ENCODE measurements at places on chromosomes 1 and 21. TPM values are rescaled to one million over a fixed set of nuclear protein-coding genes. Genes with fewer than 3 reads are reported as not detected.

GPR25 gene
- not detected for total RNA-seq

TMCO2 gene
- not detected for total RNA-seq

FLG2 gene
- total RNA-seq: not detected

CFAP141 gene
- total RNA-seq: not detected

C1QA gene
- 227 TPM for total RNA-seq

SPRR2E gene
- not detected for total RNA-seq

ATF6 gene
- total RNA-seq: 16.5 TPM

IGSF8 gene
- total RNA-seq: 27.5 TPM

LORICRIN gene
- not detected for total RNA-seq

DENND2D gene
- 14.2 TPM for total RNA-seq

KIF14 gene
- total RNA-seq: 0.40 TPM

ANXA9 gene
- total RNA-seq: 18.5 TPM

OR2L13 gene
- total RNA-seq: not detected

GJC2 gene
- total RNA-seq: not detected

SH3BP5L gene
- total RNA-seq: 13.1 TPM

CYP2J2 gene
- 120 TPM for total RNA-seq

GOLPH3L gene
- 11.0 TPM for total RNA-seq

MARCKSL1 gene
- 10.0 TPM for total RNA-seq

AMPD1 gene
- total RNA-seq: 0.19 TPM

ATP8B2 gene
- 2.7 TPM for total RNA-seq

TDRD10 gene
- 2.2 TPM for total RNA-seq

AXDND1 gene
- total RNA-seq: not detected

IFNLR1 gene
- total RNA-seq: 4.0 TPM

DEDD gene
- total RNA-seq: 13.8 TPM

TMCC2 gene
- 5.9 TPM for total RNA-seq

EEIG2 gene
- 2.9 TPM for total RNA-seq

ITGB2 gene
- total RNA-seq: 54.5 TPM

LMO4 gene
- 18.1 TPM for total RNA-seq

C1orf74 gene
- total RNA-seq: 0.81 TPM

CHIA gene
- total RNA-seq: not detected

UTS2 gene
- total RNA-seq: not detected

NR1I3 gene
- total RNA-seq: 153 TPM

RHCE gene
- 0.90 TPM for total RNA-seq

TMPRSS15 gene
- total RNA-seq: not detected

SMCP gene
- not detected for total RNA-seq

SLC1A7 gene
- total RNA-seq: 0.31 TPM

ADAMTSL4 gene
- 31.8 TPM for total RNA-seq

CYYR1 gene
- total RNA-seq: 1.4 TPM

FMOD gene
- total RNA-seq: 6.9 TPM

MTARC2 gene
- 101 TPM for total RNA-seq

CD34 gene
- total RNA-seq: 2.4 TPM

FMO3 gene
- total RNA-seq: 428 TPM

PTGER3 gene
- 0.12 TPM for total RNA-seq

MRPL9 gene
- total RNA-seq: 29.6 TPM

Data from right lobe of liver (tissue), 6 donors.